ENCODE measurements at places on chromosomes 3 and 15. TPM values are rescaled to one million over a fixed set of nuclear protein-coding genes. Genes with fewer than 3 reads are reported as not detected.

GRCh38 chr3:50248387-50248786 is 12.4 kb downstream of the GNAI2 start:
- no peak for DNase-seq
- no peak overlapping the region for H3K4me3 ChIP-seq
- H3K27me3 ChIP-seq: no peaks in the 10 kb centered on the region
- peaks cover 8% of the 10 kb centered on the region for H3K36me3 ChIP-seq
- H3K4me1 ChIP-seq: no peaks in the 10 kb centered on the region
- peak overlapping the region; percentile 86 for H3K27ac ChIP-seq

GRCh38 chr3:51500632-51501131 is 867 bp upstream of the DCAF1 start:
- H3K27ac ChIP-seq: peak overlapping the region; percentile 76
- peak overlapping the region; percentile 73 for H3K4me3 ChIP-seq
- no peaks in the 10 kb centered on the region for H3K36me3 ChIP-seq
- H3K4me1 ChIP-seq: no peaks in the 10 kb centered on the region
- DNase-seq: peak; percentile 78

TTC23 gene
- polyA plus RNA-seq: 11.2 TPM

DNA sequence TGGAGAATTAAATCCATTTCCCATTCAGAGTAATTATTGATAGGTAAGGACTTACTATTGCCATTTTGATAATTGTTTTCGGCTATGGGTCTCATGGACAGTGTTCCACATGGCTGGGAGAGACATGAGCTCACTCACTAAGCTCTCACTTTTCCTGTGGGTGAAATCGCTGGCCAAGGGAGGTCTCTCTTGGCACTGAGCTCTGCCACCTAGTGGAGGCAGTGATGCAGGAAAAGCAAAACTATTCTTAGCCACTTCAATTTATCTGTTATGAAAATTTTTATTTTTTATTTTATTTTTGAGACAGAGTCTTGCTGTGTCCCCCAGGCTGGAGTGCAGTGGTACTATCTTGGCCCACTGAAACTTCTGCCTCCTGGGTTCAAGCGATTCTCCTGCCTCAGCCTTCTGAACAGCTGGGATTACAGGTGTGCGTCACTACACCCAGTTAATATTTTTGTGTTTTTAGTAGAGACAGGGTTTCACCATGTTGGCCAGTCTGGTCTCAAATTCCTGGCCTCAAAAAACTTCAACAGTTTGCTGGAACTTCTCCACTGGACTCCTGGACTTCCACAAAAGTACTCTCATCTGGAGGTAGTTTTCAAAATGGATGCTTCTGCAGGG is 4.7 kb upstream of the RNF13 start:
- DNase-seq: peak; percentile 63
- H3K4me3 ChIP-seq: no peak overlapping the region
- no peaks in the 10 kb centered on the region for H3K27me3 ChIP-seq
- H3K27ac ChIP-seq: no peak overlapping the region

DNA sequence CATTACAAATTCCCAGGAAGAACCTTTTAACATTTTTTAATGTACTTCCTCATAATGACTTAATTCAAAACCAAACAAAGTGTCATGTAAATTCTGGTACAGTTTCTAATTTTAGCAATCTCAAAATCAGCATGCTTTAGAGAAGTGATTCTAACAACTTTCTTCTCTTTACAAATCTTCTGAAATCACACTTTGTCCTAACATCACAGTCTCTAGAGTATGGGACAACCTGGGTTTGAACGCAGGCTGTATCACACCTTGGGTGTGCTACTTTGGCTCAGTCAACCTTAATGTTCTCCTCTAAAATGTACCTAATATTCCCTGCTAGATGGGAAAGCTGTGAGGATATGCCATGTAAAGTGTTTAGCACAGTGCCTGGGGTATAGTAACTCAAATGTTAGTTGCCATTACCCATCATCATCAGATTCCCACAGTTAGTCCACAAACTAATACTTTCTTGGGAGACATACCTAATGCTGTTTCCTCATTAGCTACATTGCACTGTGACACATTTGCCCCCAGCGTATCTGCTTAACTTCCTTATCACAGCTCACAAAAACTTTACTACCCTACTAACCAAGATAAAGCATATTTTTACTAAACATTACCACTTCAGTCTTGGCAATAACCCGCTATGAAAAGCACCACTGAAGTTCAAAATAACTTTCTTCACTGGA is 3.1 kb downstream of the TSPAN3 start:
- DNase-seq: no peak
- no peak overlapping the region for H3K27ac ChIP-seq
- no peaks in the 10 kb centered on the region for H3K36me3 ChIP-seq
- H3K4me3 ChIP-seq: no peak overlapping the region

GRCh38 chr15:40959331-40960141 is 6.3 kb downstream of the CHAC1 start:
- H3K36me3 ChIP-seq: no peaks in the 10 kb centered on the region
- no peaks in the 10 kb centered on the region for H3K27me3 ChIP-seq
- DNase-seq: peak; percentile 91
- no peak overlapping the region for H3K4me3 ChIP-seq
- no peaks in the 10 kb centered on the region for H3K4me1 ChIP-seq

CHDH gene
- 26.5 TPM for polyA plus RNA-seq

GRCh38 chr3:171564748-171565480 is 104.7 kb upstream of the TNIK start:
- no peaks in the 10 kb centered on the region for H3K4me1 ChIP-seq
- H3K4me3 ChIP-seq: no peak overlapping the region
- H3K27ac ChIP-seq: no peak overlapping the region
- DNase-seq: no peak

DNA sequence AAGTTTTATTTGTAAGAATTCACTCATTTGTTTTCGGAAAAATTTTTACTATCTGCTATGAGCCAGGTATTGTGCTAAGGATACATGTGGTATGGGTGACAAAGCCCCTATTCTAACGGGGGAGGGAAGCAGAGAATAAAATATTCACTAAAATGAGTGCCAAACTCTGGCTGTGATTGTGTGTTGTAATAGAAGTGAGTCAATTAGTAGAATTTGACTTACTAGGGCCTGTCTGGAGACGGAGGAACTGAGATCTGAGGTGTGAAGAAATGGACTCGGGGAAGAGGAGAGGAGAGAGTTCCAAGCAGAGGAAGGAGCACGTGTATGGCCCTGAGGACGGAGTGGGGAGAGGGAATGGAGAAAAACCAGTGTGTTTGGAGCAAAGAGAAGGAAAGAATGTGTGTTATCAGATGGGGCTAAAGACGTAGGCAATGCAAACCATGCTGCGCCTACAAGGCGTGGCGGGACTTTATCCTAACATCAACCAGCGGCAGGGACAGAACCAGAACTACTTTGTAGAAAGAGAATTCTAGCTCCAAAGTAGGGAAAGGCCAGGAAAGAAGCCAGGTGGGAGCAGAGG is 89.1 kb downstream of the OSBPL10 start:
- H3K4me3 ChIP-seq: no peak overlapping the region
- no peak overlapping the region for H3K27ac ChIP-seq
- no peak for DNase-seq
- no peaks in the 10 kb centered on the region for H3K36me3 ChIP-seq
- H3K27me3 ChIP-seq: no peaks in the 10 kb centered on the region

DNA sequence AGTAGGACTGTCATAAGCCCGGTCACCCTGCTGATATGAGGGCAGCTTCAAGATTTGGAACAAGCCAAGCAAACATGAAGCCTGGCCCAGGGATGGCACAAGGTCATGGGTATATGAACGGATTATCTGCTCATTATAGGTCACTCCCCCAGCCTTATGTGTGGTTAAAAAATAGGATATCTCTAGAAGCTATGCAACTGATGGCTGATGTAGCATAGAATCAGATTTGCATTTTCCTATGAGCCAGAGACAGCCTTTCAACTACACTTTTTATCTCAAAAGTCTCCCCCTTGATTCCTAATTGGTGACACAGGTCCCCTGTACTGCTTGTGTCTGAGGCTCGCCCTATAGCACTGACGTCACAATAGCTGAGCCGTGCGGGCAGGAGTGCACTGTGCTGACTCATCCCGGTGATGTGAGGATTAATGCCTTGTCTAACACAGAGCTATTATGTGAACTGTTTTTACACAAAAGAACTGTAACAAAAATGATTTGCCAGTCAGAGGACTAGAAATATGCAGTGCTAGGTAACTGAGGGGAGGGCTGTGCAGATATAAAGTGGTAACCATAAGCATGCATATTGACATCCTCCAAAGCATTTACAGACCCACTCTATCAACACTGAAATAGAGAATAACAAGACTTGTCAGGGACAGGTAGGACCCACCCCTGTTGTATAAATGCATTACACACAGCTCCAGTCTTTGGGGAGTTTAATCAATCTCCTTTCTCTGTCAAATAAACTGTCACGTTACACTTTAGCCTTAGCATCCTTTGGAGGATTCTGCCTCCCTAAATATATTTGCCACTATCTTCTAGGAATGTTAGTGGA is 204.9 kb downstream of the TIGIT start:
- no peaks in the 10 kb centered on the region for H3K4me1 ChIP-seq
- no peaks in the 10 kb centered on the region for H3K27me3 ChIP-seq
- no peak overlapping the region for H3K27ac ChIP-seq
- H3K36me3 ChIP-seq: no peaks in the 10 kb centered on the region

DNA sequence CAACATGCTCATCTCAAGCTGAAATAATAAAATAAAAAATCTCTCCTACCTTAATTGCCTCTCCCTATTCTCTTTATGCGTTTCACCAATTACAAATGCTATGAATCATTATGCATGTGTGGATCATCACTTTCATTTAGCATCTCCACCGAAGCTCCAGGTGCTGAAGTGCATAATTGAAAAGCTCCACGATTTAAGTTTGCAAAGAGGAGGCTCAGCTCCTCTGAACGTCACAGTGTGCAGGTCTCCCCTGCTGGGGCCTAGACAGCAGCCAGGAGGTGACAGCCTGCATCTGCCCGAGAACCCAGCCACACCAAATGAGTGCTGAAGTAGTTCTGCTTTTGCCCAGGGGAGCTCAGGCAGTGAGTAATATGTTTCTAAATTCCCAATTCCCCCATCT is 60.5 kb upstream of the GLCE start:
- H3K27ac ChIP-seq: no peak overlapping the region
- no peak for DNase-seq

- no peaks in the 10 kb centered on the region for H3K36me3 ChIP-seq
- H3K27ac ChIP-seq: no peak overlapping the region
- H3K27me3 ChIP-seq: no peaks in the 10 kb centered on the region
- no peak overlapping the region for H3K4me3 ChIP-seq
- DNase-seq: no peak
Observed at GRCh38 chr3:99938270-99938911, 120.7 kb downstream of the CMSS1 start.

TGM4 gene
- not detected for polyA plus RNA-seq

- H3K36me3 ChIP-seq: peaks cover 25% of the 10 kb centered on the region
- no peak for DNase-seq
- no peak overlapping the region for H3K4me3 ChIP-seq
- H3K27me3 ChIP-seq: no peaks in the 10 kb centered on the region
Observed at GRCh38 chr3:130968221-130968620, 58.4 kb downstream of the ASTE1 start.

DNA sequence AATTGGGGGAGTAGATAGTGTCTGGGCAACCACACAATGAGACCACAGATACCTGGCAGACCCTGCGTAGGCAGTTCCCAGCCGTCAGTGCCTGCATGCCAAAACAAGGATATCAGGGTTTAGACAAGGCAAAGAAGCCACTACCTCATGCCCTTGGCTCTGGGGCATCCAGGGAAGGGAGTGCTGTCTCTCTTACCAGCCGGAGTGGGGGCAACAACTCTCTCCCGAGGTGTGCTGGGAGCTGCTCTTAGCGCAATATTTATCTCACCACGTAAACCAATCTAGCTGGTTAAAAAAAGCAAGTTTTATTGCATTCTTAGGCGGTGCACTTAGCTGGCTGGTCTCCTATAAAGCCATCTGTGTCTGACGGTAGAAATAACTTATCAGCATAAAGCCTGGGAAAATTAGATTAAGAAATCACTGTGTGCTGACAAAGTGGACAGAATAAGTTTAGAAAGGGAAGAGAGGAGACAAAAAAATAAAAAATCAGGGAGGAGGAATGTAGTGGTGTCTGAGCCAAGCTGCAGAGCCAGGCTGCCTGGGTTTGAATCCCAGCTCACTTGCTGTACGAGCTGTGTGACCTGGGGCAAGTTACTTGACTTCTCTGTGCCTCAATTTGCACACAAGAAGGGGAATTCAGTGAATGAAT is 273.2 kb downstream of the PDZRN3 start:
- peak; percentile 50 for DNase-seq
- H3K36me3 ChIP-seq: no peaks in the 10 kb centered on the region
- H3K27ac ChIP-seq: no peak overlapping the region
- H3K4me3 ChIP-seq: no peak overlapping the region
- H3K27me3 ChIP-seq: no peaks in the 10 kb centered on the region
- H3K4me1 ChIP-seq: no peaks in the 10 kb centered on the region

NPHP3 gene
- 5.9 TPM for polyA plus RNA-seq

TRIM59 gene
- polyA plus RNA-seq: 0.84 TPM
